ENCODE measurements at places on chromosomes 16 and 17.

- no peak for DNase-seq
Measured at GRCh38 chr16:83899272-83899897, 470 bp downstream of the MLYCD start.

DNA sequence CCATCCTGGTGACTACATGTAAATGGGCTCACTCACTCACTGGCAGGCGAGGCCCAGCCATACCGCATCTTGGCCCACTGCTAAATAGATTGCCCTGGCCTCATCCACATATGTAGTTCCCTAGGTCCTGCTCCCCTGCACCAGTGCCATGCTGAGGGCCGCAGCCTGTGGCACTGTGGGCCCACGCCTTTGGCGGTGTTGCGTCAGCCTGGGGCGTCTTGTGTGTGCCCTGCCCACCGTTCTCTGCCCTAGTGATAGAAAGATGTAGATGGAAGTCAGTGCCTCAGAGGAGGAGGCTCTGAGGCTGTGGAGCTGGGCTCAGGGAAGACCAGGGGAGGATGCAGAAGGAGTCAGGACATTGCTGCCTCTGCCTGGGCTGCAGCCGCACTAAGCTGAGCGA, 18.9 kb downstream of the C17orf75 start:
- DNase-seq: no peak

GRCh38 chr16:50939356-50939755, 197.5 kb downstream of the CYLD start:
- no peak for DNase-seq

GRCh38 chr17:10875430-10875851, 37.6 kb upstream of the PIRT start:
- no peak for DNase-seq

DNA sequence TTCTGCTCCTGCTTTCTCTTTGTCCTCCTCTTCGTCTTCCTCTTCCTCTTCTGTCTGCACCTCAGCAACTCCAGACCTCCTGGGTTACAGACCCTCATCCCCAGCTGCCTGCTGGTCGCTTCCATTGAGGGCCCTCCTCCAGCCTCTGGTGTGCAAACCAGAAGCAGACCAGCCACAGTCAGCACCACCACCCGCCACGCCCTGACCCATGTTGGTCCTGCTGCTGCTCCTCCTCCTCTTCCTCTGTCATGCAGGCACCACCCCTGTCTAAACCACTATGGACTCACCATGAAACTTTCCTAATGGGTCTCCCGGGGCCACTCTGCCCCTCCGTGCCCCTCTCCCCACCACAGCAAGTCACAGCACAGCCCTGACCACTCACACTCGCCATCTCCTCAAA, 11.4 kb upstream of the OGFOD3 start:
- no peak for DNase-seq

- DNase-seq: no peak
Measured at GRCh38 chr17:40621578-40621977, 26.0 kb downstream of the SMARCE1 start.

GRCh38 chr17:70655176-70655958, 486.0 kb downstream of the KCNJ2 start:
- DNase-seq: no peak

DNA sequence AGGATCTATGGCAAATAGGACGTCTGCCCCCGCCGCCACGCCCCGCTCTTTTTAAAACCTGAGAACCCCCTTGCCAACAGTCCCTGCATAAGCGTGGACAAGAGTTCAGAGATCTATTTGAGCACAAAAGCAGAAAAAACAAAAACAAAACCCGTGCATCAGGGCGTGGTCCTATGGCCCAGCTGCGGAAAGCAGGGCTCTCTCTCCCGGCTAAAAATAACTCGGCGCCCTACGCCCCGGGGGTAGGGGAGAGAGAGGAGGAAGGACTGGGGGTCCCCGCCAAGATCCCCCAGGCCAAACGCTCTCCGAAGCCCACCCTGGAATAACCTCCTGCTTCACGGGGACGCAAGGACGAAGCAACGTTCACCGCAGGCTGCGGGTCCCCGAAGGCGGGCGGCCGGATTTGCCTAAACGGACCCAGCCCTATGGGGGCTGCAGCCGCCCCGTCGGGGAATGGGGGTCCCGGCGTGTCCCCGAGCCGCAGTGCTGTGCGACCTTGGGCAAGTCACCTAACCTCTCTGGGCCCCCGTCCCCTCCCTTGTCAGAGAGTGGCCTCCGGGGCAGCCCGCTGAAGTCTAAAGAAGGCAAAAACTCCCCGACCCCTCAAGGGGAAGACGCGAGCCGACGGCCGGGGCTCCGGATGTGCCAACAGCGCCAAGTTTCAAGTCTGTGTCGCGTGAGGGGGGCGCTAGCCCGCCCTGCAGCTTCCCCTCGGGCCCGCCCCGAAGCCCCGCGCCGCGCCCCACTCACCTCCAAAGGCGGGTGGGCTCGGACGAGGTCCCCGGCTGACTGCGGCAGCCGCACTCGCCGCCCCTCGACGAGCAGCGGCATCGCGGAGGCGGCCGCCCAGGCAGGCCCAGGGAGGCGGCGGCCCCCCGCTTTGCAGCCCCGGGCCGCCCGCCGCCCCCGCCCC, 477 bp downstream of the NTAN1 start:
- DNase-seq: no peak

- no peak for DNase-seq
Measured at GRCh38 chr17:59876107-59876506, 16.6 kb downstream of the TUBD1 start.

- DNase-seq: no peak
Measured at GRCh38 chr16:3243882-3244281, 8.9 kb upstream of the ZNF200 start.

GRCh38 chr17:47993031-47993564, 22.2 kb downstream of the CDK5RAP3 start:
- no peak for DNase-seq

DNA sequence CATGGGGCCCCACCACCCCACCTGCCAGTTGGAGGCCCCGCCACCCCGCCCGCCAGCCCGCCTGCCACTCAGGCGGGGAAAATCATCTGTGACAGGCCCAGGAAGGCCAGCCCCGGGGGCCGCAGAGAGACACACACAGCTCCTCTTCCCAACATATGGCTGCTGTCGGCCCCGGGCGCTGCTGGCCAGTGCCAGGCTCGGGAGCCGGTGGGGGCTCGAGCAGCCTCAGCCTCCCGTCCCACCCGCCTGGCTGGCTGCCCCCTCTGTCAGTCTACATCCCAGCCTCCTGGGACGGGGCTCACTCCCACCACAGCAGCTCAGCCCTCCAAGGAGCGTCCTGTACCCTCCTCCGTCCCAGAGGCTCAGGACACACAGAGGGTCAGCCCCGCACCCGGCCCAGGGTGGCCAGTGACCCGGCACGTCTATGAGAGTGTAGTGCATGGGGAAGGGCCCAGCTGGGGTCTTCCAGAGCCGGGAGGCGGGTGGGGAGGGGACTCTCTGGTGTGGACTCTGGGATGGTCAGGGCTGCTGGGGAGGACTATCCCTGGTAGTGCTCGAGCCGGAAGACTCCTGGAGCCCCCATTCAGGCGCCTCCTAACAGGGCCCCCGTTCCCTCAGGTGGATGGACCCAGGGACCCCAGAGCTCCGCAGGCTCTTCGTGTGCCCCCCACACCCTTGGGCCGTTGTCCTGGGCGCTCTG, 3.6 kb upstream of the PRR35 start:
- DNase-seq: no peak

GRCh38 chr16:27566417-27566816, 16.5 kb downstream of the KATNIP start:
- no peak for DNase-seq

DNA sequence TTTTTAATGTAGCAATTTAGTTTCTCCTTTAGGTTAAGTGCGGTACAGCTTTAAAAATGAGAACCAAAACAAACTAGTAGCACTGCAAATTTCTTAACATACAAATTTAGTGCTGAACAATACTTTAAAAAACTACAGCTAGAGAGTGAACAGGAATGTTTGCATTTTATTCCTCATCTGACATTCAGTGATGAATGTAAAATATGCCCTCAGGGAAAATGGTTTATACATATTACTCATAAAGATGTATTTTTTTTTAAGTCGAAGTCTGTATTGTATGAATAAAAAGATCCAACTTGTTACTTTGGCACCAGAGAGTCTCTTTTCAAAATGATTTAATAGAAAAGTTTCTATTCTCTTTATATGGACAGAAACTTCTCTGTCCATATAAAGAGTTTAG, 96.8 kb downstream of the BRIP1 start:
- no peak for DNase-seq

DNA sequence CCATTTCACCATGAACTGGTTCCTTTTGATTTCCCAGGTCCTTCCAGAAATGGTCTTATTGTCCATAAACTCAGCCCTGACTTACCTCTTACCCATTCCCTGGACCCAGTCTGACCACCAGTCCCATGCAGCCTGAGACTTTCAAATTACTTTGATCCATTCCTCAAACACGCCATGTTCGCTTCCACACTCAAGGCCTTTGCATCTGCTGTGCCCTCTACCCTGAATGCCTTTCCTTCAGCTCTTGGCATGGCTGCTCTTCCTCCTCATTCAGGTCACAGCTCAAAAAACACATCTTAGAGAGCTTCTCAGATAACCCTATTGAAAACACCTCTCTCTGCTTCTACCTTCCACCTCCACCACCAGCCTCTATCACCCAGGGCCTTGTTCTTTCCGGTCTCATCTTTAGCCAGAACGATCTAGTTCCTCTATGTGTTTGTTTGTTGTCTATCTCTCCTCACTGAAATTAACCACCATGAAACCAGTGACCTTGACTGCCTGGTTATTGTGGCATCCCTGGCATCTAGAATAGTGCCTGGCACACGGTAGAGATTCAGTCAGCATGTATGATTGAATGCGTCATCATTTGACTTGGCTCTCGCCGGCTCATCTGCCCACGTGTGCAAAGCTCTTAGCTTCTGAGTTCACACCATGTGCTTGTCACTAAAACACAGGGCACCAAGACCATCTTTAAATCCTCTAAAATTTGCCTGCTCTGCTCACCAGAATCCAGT, 12.8 kb downstream of the CRYM start:
- DNase-seq: no peak

DNA sequence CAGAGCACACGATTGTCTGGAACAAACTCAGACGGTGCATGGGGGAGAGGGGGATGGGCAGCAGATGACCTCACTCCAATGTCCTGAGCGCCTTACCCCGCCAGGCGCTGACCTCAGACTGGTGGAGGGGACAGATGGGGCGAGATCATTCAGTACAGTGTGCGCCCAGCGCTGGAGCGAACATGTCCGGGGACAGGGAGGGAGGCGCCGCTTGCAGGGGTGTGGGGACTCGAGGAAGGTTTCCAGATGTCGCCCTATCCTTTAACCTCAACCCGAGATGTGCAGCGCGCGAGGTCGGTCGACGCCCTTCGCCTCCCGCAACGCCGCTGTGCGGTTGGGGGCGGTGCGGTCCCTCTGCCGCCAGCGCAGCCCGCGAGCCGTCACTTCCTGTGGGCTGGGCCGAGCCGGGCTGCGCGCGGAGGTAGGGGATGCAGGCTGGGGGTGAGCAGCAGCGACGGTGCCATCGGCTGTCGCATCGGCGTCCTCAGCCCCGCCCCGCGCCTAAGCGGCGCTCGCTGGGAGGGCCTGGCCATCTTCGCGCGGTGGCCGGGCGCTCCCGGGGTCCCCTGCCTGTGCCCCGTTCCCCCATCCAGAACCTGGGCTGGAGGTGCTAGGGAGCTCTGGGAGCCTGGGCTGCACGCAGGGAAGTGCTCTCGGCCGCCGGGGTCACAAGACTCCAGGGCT, 5.3 kb upstream of the CDR2L start:
- peak; percentile 46 for DNase-seq

- no peak for DNase-seq
Measured at GRCh38 chr16:68487669-68488068, 39.4 kb upstream of the SMPD3 start.

DNA sequence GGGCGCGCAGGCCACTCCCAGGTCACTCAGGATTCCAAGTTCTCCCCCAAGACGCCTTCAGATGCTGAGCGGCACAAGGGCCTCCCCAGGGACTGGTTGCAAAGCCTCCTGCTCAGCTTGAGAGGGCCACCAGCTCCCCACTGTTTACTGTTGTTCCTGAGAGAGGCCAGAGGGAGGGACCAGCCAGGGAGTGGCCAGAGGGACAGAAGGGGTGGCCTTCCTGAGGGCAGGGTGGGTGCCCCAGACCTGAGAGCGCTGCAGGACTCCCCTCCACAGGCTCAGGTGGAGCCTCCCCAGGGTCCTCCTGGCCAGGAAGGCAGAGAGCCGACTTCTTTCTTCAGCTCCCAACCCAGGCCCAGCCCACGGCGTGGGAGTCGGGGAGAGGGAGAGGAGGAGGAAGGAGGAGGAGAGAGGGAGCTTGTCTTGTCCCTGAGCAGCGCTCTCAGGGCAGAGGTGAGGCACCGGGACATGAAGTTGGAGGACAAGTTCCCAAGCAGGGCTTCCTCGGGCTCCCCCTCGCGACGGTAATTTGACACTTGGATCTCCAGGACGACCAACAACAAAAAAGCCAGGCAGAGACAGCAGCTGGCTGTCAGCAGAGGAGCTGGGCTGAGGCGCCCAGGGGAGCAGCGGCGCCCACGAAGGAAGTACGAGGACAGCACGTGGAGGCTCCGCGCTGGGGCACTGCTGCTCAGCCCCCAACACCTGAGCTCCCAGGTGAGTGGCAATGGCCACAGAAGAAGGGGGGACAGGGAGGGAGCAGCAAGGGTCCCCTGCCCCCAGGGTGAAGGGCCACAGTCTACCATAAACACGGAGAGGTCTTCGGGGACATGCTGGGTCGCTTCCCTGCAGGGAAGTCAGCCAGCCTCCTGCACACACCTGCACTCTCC, 497 bp downstream of the SMIM5 start:
- DNase-seq: peak; percentile 25

DNA sequence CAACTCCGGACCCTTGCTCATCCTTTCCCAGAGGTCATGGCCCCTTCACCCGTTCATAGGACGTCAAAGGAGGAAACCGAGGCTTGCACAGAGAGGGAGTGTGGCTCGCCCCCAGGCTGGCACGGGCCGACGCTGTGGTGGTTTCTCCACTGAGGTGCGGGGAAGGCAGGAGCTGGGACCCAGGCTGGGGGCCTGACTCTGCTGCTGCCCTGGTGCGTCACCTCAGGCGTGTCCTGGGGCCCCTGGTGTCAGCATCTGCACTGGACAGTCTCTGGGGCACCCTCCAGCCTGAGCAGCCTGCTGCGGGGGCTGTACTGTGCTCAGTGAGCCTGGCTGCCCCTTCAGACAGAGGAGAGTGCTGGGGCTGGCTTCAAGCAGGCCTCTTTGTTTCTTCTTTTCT, 7.4 kb downstream of the MAP2K3 start:
- DNase-seq: no peak

DNA sequence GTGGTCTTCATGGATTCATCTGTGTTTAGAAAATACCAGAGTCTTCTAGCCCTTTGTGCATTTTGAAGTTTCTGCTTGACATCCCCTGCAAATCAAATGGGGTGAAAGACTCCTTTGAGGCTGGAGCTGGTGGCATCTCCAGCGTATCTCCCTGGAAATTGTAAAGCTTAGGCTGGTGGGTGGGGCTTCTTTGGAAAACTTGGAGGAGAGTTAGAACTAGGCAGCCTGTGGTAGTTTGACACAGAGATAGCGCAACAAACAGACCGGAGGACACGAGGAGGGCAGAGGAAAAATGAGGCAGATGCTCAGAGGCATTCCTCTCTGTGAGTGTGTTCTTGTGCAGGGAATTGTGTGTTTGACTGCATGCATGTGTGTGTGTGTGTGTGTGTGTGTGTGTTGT, 116.3 kb downstream of the IRX5 start:
- DNase-seq: no peak

GRCh38 chr17:70825321-70826125, 656.2 kb downstream of the KCNJ2 start:
- DNase-seq: no peak

GRCh38 chr17:57354673-57355072, 98.3 kb downstream of the MSI2 start:
- no peak for DNase-seq

- DNase-seq: peak; percentile 46
Measured at GRCh38 chr16:83898463-83899271, at the start of gene MLYCD. Gene MLYCD, plus strand, starts transcription at chr16:83899115. Its CDS starts 30 bp downstream, at chr16:83899145.

GRCh38 chr17:28338056-28338768, 2.7 kb downstream of the TNFAIP1 start:
- no peak for DNase-seq
